ENCODE measurements at places on chromosomes 3 and 15.

DNA sequence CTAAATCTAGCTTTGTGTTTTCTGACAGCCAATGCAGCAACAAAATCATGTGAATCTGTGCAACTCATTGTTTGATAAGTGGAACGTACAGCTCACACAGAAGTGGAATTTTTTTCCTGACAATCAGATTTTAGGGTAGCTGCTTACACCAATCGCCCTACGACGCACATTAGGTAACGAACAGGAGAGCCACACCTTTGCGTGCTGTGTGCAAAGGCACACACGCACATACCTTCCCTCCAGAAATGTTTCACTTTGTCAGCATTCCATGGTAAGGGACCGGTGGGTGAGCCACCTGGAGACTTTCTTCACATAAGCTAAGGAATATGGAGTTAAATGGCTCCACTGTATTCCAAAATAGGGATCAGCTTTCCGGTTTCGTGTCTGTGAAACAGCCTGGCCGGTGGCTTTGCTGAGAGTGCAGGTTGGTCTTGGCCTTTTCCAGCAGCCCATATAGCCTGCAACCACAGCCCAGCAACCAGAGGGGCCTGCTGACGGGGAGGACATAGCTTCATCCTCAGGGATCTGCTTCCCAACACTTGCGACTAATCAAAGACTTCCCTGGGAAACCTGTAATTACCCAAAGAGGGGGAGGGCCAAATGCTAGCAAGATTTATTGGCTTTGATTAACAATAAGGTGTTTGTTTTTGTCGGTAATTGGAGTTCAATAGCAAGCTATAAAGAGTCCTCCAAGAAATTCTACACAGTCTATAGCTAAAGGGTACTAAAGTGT is 145.3 kb downstream of the ADAMTS17 start:
- no peak for DNase-seq

GRCh38 chr3:101850246-101851051 is 1.1 kb downstream of the NFKBIZ start:
- peak; percentile 48 for DNase-seq

- DNase-seq, result no peak
These were observed 218.2 kb upstream of the ADAMTS9 start for GRCh38 chr3:64905906-64906410.

DNA sequence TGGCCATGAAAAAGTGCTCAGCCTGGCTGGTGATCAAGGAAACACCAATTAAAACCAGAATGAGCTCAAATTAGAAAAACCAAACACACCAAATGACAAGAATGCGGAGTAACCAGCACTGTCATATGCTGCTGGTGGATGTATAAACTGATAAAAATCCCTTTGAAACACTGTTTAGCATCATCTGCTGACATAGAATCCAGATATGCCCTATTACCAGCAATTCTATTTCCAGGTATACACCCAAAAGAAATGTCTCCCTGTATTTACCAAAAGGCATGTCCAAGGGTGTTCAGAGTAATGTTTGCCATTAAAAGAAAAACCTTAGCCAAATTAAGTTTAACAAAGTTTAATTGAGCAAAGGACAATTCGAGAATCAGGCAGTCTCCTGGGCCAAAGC is 138.6 kb downstream of the FMN1 start:
- DNase-seq, result no peak

GRCh38 chr3:186099178-186099577 is 9.7 kb downstream of the ETV5 start:
- DNase-seq, result no peak
